ENCODE measurements at places on chromosomes 13 and 19. TPM values are rescaled to one million over a fixed set of nuclear protein-coding genes. Genes with fewer than 3 reads are reported as not detected.

DNA sequence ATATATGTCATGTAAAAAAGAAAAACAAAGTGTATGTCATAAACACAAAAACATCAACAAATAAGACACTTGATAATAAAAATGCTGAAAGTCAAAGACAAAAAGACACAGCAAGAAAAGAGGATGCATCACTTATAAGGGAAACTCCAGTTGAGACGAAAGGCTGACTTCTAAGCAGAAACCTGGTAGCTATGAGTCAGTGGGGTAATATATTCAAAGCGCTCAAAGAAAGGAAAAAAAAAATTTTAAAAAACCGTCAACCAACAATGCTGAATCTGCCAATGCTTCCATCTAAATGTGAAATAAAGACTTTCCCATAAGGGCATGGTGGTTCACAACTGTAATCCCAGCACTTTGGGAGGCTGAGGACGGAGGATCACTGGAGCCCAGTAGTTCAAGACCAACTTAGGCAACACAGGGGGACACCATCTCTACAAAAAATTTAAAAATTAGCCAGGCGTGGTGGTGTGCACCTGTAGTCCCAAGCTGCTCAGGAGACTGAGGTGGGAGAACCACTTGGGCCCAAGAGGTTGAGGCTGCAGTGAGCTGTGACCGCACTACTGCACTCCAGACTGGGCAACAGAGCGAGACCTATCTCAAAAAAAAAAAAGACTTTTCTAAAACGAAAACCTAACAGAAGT, 24.0 kb downstream of the USP12 start:
- no peak for DNase-seq

- DNase-seq, result peak; percentile 90
These were observed 1.2 kb upstream of the PLEKHG2 start for GRCh38 chr19:39411081-39411831.

- DNase-seq, result no peak
These were observed 4.2 kb downstream of the LIPE start for GRCh38 chr19:42422901-42423461.

GRCh38 chr19:18894254-18895037, 1.5 kb downstream of the CERS1 start:
- no peak for DNase-seq

DNA sequence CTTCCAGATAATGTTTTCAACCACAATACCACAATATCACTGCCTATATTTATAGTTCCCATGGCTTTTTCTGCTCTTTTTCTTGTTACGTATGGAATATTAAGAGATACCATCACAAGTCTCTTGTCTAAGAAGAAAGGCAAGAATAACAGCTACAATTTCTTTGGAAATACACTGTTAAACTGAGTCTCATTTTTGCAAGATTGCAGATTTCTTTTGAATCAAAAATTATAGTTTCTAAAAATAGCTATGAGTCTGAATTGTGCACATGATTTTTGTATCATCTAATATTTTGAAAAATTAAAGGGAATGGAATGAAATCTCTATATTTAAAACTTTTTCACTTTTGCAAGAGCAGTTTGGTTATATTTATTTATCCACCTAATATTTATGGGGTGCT, 1120.8 kb downstream of the EFNB2 start:
- no peak for DNase-seq

Gene SIGLEC12
- not detected for total RNA-seq

Gene PODNL1
- 10.6 TPM for total RNA-seq

GRCh38 chr19:30222428-30222873, 149.7 kb upstream of the ZNF536 start:
- peak; percentile 69 for DNase-seq

Gene ATP4B
- not detected for total RNA-seq

GRCh38 chr13:25846222-25846984, 205.4 kb downstream of the SHISA2 start:
- DNase-seq, result no peak

DNA sequence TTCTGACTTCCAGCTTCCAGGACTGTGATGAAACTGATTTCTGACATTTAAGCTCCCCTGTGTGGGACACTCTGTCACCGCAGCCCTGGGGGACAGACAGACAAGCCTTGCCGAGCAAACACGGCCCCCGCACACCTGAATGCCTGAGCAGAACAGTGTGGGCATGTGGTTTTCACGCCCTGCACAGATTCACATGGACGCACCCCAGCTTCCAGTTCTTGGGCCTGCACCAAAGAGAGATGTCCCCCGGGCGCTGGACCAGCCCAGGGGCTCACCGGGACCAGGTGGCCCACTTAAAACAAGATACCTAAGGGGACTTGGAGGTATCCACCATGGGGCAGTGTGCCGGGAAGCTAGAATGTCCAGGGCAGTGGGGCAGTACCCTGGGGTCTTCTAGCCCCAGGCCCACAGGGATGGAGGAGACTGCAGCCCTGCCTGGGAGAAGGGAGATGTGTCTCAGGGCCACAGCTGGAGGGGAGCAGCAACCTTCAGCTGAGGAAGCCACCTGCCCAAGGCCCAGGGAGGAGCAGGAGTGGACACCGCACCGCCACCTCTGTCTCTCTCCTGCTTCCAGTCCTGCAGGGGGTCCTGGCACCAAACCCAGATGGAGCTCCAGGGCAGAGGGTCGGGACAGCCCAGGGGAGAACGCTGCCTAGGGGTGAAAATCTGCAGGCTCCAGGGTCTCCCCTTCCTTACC, 50.5 kb downstream of the SOX1 start:
- DNase-seq, result no peak

Gene SLC10A2
- 0.13 TPM for total RNA-seq

DNA sequence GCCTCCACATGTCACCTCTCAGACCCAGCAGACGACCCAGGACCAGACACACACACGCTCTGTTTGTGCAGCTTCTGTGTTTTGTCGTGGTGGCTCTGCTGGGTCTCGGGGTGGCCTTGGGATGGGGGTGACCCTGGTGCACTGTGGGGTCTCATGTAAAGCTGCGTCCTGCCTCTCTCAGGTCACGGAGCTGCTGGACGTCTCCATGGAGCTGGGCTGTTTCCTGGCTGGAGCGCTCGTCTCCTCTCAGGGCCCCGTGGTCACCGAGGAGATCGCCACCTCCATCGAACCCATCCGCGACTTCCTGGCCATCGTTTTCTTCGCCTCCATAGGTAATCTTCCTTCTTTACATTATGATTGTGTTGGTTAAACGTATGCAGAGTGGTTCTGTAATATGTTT, 45.4 kb upstream of the TFDP1 start:
- DNase-seq, result peak; percentile 47

Gene INSL3
- total RNA-seq, result not detected

Gene ZNF235
- total RNA-seq, result 2.1 TPM

Gene ZNRF4
- not detected for total RNA-seq

- no peak for DNase-seq
These were observed 12.6 kb downstream of the PCDH17 start for GRCh38 chr13:57644106-57644505.

Gene ZNF530
- total RNA-seq, result 4.7 TPM

- DNase-seq, result no peak
These were observed 1.7 kb upstream of the DNAJB1 start for GRCh38 chr19:14519860-14520407.

DNA sequence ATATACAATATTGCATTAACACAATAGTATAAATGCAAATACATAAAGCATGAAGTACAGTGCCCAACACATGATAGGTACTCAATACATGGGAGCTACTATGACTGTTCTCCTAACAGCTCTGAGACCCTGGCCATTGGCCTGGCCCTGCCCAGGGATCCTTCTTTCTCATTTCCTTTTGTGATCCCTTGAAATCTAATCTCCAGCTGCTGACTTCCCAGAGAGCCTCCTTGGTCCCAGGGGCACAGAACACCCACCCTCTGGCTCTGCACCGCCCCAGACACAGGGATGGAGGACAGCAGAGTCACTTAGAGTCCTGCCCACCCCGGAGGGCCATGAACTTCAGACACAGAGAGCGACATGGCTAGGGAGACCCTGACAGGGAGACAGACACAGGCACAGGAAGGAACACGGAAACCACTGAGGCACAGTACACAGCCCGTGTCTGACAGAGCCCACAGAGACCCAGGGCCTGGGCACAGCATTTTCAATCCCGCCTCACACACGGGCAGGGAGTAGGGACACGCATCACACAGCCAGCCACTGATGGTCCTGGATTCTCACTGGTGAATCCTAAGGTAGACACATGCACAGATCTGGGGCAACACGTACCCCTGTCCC, 4.2 kb upstream of the SYCN start:
- DNase-seq, result no peak

- DNase-seq, result no peak
These were observed 1.3 kb upstream of the CEACAM16 start for GRCh38 chr19:44697670-44698034.

- peak; percentile 63 for DNase-seq
These were observed 69.7 kb downstream of the RASA3 start for GRCh38 chr13:114062754-114063153.

DNA sequence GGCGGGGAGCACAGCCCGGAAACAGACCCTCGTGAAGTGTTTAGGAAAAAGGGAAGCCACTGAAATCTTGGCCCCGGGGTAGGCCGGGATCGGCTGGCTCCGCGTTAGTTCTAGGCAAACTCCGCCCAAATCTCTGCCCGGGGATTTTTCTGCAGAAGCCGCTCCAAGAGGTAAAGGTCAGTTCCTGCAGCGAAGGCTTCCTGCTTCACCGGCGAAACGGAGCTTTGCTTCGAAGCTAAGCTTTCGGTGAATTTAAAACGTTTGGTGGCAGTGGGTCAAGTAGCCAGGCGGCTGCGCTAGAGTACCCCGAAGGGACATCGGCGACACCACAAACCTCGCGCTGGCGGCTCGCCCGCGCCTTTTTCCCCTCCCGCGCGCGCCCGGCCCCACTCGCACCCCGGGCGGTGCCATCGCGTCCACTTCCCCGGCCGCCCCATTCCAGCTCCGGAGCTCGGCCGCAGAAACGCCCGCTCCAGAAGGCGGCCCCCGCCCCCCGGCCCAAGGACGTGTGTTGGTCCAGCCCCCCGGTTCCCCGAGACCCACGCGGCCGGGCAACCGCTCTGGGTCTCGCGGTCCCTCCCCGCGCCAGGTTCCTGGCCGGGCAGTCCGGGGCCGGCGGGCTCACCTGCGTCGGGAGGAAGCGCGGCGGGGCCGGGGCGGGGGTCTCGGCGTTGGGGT, 441 bp downstream of the GJB2 start:
- no peak for DNase-seq

- DNase-seq, result no peak
These were observed 253.6 kb upstream of the DACH1 start for GRCh38 chr13:72120632-72121031.

Gene PARP4
- 25.0 TPM for total RNA-seq

DNA sequence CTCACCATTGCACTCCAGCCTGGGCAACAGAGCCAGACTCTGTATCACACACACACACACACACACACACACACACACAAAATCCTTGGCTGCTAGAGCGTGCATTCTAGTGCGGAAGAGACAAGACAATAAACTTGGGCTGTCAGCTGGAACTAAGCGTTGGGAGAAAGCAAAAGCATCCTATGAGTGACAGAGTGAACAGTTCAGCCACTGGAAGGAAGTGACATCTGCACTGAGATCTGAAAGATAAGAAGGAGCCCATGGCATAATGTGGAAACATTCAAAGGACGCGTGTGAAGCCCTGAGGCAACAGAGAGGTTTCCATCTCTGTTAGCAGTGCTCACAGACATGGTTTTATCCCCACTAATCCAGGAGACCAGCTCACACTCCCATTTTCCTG, 3.5 kb upstream of the SLC1A5 start:
- DNase-seq, result no peak

DNA sequence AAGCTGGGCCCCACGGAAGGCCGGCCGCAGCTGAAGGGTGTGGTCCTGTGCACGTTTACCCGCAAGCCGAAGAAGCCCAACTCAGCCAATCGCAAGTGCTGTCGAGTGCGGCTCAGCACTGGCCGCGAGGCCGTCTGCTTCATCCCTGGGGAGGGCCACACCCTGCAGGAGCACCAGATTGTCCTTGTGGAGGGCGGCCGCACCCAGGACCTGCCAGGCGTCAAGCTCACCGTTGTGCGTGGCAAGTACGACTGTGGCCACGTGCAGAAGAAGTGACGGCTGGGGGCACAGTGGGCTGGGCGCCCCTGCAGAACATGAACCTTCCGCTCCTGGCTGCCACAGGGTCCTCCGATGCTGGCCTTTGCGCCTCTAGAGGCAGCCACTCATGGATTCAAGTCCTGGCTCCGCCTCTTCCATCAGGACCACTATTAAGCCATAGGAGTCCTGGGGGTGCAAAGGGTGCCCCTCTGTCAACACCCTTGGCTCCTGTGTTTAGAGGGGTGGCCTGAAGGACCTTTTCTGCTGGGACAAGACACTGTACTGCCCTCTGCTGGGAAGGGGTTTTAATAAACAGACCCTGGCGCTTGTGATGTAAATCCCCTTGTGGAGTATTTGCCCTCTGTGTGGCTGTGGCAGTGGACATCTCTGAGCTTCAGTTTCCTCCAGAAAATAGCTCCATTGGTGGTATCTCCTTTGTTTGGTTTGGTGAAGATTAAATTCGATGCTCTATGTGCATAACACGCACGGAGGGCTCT, 1.9 kb downstream of the MRPS12 start:
- DNase-seq, result no peak

GRCh38 chr13:99356262-99357091, 49.3 kb upstream of the GPR183 start:
- no peak for DNase-seq

DNA sequence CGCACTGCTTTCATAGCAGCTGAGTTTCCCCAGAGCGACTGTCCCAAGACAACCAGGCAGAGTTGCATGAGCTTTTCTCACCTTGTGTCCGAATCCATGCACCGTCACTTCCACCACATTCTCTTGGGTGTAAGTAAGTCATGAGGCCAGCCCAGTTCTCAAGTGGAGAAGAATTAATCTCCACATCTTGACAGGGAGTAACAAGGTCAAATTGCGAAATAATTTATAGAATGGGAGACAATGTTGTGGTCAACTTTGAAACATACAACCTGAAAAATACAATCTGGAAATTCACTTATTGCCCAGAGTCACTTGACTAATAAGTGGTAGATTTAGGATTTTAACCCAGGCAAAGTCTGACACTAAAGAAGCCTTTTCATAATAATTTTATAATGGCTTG, 123.7 kb downstream of the UFM1 start:
- DNase-seq, result no peak

DNA sequence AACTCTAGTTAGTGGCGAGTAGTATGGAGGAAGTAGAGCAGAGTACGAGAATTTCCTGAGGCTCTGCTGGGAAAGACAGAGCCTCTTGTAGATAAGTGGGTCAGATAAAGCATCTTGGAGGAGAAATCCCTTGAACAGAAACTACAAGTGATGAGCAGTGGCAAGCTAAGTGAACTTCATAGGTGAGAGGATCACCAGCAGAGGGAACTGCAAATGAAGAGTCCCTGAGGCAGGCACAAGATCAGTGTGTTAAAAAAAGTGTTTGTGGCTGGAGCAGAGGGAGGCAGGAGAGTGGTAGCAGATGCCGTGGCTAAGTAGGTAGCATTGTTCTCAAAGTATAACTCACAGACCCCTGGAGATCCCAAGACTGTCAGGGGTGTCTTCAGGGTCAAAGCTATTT, 437.6 kb downstream of the HS6ST3 start:
- DNase-seq, result no peak

DNA sequence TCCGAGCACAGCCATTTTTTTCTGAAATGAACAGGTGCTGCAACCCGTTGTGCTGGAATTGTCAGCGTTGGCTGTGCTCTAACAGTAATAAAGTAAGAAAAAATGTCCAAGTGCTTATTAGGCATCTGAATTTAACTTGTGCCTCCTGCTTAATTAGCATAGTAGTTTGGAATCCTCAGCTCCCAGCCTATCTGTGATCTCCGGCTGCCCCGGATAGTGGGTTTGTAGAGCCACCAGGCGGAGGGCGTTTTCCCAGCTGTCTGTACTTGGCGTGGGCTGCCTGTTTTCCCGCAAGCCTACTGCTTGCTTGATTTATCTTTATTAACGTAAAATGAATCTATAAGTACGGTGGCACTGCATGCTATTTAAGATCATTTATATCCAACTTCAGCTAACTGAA, 137.9 kb downstream of the MTUS2 start:
- DNase-seq, result no peak

GRCh38 chr19:52070496-52070895, 21.9 kb upstream of the ZNF432 start:
- no peak for DNase-seq
